ENCODE measurements at places on chromosomes 1 and 21.

GRCh38 chr1:115112496-115113375, 23.4 kb upstream of the TSPAN2 start:
- peak; percentile 15 for DNase-seq

GRCh38 chr1:203796236-203796605, 798 bp downstream of the ZBED6 start:
- DNase-seq: no peak

- peak; percentile 72 for DNase-seq
Measured at GRCh38 chr1:117128323-117129079, 7.0 kb upstream of the TRIM45 start.

GRCh38 chr1:72521659-72522058, 239.3 kb upstream of the NEGR1 start:
- DNase-seq: no peak
